HEK293T (cell line): ENCODE measurements at places on chromosomes 3 and 15.
A peak's percentile ranks its signal among the peaks of the same experiment; 100 is the strongest.

GRCh38 chr3:46895761-46896160 lies 18.2 kb downstream of the PTH1R start:
- DNase-seq: no peak

- no peak for DNase-seq
Measured at GRCh38 chr15:77028451-77029165, 33.7 kb downstream of the PSTPIP1 start.

GRCh38 chr15:42137461-42138261 lies 18.8 kb downstream of the PLA2G4F start:
- DNase-seq: peak; percentile 39

- DNase-seq: no peak
Measured at GRCh38 chr3:8606701-8607231, 37.8 kb downstream of the SSUH2 start.

DNA sequence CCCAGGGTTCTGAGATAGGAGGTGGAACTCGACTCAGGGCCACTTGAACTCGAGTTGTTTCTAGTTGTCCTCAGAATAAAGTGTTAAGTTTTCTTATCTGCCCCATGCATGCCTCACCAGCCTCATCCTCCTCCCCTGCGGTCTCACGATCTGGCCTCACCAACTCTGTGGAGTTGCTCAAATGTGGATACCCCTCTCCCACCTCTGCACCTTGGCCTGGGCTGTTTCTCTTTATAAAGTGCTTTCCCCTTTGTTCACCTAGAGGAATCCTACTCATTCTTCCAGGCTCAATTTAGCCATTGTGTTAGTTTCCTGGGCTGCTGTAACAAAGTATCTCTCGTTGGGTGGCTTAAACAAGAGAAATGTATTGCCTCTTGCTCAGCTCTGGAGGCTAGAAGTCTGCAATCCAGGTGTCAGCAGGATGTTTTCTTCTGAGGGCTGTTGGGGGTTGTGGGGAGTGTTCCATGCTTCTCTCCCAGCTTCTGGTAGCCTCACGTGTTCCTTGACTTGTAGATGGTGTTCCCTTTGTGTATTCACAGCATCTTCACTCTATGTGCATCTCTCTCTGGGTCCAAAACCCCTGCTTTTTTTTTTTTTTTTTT lies 100.7 kb downstream of the MEX3B start:
- DNase-seq: no peak

DNA sequence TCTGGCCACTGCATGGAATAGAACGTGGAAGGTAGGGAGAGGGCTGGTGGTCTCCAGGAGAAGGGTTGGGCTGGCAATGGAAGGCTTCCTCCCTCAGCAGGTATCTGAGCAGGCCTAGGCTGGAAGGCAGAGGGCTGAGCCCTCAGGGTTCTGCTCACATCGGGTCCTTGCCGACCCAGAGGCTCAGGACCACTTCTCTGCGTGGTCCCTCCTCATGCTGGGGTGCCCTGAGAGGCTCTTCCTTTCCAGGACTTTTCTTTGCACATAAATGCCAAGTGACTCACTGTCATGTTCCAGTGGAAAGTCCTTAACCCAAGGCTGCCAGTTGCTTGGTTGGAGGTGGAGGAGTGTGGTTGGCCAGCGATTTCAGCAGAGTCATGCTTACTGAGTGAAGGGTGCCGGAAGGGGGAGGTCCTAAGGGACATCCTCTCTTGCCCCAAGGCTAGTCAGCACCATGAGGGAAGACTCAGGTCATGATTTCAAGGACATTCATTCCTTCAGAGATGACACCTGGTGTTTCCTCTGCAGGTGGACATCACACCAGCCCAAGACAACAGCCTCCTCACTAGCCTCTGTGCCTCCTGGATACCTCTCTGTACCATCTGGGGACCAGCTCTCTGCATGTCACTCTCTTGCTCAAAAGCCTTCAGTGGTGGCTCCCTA lies 8.2 kb downstream of the SLC6A6 start:
- DNase-seq: no peak
